ENCODE measurements at places on chromosomes 7 and 10.
A peak's percentile ranks its signal among the peaks of the same experiment; 100 is the strongest.

- no peak for DNase-seq
These were observed 278.8 kb downstream of the TNS3 start for GRCh38 chr7:47303014-47303694.

- no peak for DNase-seq
These were observed 202.8 kb upstream of the DKK1 start for GRCh38 chr10:52111101-52111891.

GRCh38 chr7:37550872-37551271 is 102.2 kb upstream of the ELMO1 start:
- DNase-seq = no peak

DNA sequence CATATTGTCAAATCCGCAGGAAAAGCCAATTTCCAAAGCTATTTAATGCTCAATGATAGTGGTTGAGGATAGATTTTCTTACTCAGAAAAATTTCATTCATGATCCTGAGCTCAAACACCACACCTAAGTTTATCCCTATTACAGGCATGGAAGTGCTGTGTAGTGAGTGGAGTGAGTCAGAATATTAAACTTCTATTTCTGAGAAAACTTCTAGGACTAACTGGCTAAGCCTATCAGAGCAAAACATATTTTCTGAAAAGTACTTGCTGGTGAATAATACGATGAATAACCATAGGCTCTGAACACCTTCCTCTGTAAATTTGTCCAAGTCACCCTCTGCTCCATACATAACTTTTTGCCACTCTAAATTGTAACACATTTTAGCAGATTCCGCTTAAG is 221.5 kb downstream of the SUGCT start:
- no peak for DNase-seq

DNA sequence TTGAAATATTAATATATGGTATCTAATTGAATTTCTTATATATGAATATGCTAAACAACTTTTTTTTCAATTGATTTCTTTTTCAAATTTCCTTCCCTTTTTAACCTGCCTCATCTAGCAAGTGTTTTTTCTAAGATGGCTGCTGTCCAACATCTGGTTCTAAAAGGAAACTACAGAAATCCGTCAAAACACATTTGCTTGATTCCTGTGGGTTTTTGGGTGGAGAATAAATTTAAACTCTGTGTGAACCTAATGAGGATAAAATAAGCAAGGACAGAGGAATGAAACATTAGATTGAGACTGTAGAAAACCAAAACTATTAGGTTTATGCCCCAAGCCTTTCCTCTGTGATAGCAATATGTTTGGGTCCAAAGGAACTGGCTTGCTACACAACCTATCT is 75.5 kb upstream of the STARD3NL start:
- no peak for DNase-seq

GRCh38 chr7:40516376-40516775 is 381.6 kb downstream of the SUGCT start:
- DNase-seq = no peak

- no peak for DNase-seq
These were observed 65.8 kb downstream of the CDK13 start for GRCh38 chr7:40015790-40016296.

DNA sequence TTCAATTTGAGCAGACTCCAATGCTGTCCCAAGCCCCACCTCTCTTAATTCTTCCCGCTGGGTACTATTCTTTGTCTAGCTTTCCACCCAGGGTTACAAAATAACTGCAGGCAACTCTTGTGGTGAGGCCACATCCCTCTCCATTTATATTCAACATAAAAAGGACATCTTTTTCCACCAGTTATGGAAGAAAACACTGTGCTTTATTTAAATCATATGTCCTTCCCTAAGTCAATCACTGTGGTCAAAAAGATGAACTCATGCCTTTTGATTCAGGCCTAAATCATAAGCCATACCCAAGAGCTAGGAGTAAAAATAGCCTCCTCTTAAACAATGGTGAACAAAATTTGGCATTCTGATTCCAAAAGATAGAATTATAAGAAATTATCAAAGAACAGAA is 386.0 kb downstream of the SEMA3D start:
- DNase-seq = no peak

- DNase-seq = peak; percentile 53
These were observed 3.8 kb upstream of the DDX50 start for GRCh38 chr10:68897336-68897741.

DNA sequence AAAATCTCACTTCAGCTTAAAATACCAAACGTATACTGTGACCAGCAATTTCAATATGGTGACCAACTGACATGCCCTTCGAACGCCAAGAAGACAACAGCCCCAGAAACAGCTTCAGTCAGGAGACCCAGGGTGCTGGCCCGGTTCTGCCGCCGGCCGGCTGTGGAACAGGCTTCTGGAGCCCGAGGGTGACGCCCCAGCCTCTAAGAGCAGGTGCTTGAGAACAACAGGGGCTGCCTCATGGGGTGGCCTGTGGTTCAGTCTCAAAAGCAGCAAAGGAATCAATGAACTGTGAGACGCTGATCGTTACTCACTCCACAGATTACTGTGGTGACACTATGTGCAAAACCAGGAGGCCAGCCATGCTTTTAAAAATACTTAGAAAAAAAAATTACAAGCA is 17.3 kb downstream of the GPER1 start:
- no peak for DNase-seq

GRCh38 chr7:110881721-110882120 is 209.2 kb upstream of the LRRN3 start:
- DNase-seq = no peak

DNA sequence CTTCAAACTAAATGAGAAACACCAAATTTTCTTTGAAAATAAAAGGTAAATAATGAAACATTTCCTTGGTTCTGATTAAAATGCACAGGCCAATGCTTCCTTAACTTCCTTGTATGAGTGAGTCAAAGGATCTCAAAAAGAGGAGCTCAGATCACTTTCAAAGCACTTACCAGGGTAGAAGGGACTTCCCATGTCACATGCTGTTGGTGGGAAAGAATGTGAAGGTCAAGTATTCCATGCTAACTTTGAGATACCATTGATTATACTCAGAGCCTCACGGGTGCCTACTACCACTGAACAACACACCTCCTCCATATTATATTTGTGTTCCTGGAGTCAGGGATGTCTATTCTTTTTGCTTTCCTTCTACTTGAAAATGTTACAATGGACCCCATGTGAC is 233.5 kb upstream of the KIAA1217 start:
- DNase-seq = no peak

DNA sequence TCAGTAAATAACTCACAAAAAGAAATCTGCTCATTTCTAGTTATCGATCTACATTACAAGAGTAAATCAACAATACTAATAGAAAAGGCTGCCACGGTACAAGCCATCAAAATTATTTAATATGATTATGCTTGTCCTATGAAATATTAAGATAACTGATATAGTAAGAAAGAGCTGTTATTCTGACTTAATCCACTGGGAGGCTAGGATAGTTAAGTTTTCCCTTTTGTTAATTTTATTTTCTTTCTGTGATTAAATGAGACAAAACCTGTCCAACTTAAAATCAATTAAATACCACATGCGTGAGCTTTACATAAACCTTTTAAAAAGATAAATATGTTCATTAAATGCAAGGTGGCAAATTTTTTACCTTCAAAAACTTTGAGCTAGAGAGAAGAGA is 114.8 kb downstream of the LMBR1 start:
- DNase-seq = no peak

GRCh38 chr10:29048506-29048905 is 240.4 kb upstream of the LYZL1 start:
- DNase-seq = no peak

DNA sequence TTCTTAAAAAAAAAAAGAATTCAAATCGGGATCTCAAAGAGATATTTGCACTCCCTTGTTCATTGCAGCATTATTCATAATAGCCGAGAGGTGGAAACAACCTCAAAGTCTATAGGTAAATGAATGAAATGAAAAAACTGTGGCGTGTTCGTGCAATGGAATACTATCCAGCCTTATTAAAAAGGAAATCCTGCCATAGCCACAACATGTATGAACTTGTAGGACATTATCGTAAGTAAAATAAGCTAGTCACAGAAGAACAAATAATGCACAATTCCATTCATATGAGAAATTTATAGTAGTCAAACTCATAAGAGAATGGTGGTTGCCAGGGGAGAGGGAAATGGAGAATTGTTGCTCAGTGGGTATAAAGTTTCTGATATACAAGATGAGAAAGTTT is 37.9 kb downstream of the GRK5 start:
- no peak for DNase-seq

GRCh38 chr7:39526666-39527065 is 39.5 kb upstream of the YAE1 start:
- no peak for DNase-seq

GRCh38 chr10:101686133-101686925 is 8.6 kb downstream of the FBXW4 start:
- no peak for DNase-seq

GRCh38 chr7:22598318-22598920 is 98.4 kb upstream of the STEAP1B start:
- DNase-seq = no peak

DNA sequence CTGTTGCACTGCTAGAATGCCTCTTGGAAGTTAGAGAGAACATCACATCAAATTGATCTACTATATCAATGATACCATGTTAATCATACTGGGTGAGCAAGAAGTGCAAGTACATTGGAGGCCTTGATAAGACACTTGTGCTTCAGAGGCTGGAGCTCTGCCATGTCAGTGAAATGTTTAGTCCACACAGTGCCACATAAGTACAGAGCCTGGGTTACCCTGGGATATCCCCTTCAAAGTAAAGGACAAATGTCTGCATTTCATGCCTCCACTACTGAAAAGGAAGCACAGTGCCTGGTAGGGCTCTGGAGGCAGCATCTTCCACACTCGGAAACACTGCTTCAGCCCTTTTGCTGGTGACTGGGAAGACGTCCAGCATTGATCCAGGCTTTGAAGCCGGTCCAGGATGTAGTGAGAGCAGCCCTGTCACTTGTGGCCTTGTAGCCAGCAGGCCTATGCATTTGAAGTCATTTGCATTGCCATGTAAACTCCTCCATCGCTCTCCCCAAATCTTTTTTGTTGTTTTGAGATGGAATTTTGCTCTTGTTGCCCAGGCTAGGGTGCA is 15.7 kb upstream of the STN1 start:
- no peak for DNase-seq

DNA sequence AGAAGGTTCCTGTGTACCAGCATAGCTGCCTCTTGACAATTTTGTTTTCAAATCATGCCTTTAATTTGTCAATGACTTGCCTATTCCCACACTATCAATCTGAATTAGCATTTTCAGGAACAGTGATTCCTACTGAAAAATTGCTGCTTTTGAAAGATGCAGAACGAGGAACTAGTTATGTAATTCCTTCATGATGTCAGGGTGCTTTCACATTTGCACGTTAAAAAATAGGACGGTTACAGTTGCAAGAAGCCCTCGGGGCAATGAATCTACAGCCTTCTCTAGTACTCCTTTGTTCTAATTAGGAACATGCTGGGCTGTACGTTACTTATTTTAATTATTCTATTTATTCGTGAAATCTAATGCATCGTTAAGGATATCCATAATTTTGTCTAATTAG is 253.9 kb downstream of the OTUD1 start:
- DNase-seq = no peak

GRCh38 chr7:14432924-14433323 is 443.5 kb upstream of the ETV1 start:
- DNase-seq = no peak

DNA sequence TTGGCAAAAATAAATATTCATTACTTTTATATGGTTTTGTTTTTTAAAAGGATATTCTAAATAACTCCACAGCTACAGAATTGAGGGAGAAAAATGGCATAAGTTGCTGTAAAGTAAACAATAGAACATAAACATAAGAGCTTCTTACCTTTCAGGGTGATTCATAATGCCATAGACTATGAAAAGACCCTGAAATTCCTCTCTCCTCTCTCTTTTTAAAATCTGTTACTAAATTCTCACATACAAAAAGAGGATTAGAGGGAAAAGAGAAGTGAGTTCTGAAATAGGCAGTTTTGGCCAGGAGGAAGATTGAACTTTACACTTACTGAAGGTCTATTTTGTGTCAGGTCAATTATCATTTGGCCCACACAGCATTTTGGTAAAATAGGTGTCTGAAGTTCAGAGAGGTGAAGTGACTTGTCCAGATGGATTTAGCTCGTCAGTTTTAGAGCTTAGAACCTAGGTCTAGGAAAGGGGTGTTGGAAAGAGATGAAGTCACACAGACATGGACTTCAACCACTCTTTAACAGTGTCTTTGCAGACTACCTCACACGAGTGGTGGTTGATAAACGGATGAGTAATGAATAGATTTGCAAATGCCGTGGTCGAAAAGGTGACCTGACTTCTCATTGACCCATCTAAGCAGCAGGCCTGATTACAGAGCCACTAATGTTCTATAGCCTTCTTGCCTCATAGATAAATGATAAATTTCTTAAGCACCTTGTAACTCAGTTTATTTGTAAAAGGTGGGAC is 190.6 kb upstream of the CCDC6 start:
- no peak for DNase-seq

DNA sequence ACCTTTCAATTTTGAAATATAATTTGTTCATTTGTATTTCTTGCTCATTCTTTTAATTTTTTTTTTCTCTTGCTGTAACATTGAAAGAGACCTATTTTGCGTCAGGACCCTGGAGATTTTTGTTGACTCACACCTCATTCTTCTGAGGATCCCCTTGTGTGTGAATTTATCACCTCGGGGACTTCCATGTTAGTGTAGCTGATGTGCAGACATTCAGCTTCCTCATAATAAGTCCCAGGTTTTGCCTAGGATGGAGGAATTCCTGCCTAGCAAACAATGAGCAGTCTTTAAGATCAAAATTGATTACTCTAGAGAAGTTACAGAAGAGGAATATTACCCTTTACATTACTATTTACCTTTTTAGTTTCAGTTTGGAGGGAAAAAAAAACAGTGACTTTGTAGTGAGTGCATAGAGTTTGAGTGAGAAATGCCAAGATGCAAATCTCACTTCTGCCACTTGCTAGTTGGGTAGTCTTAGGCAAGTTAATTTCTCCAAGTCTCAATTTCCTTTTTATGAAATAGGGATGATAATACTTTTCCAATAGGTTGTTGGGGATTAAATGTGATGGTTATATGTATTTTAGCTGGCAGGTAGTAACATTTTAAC is 14.3 kb downstream of the TES start:
- DNase-seq = peak; percentile 36

GRCh38 chr10:95356190-95356955 is 65.6 kb upstream of the PDLIM1 start:
- DNase-seq = no peak

- DNase-seq = no peak
These were observed 10.0 kb upstream of the SERPINE1 start for GRCh38 chr7:101116898-101117297.
